Right atrium auricular region (tissue), 2 donors: ENCODE measurements at places on chromosomes 4 and X.
A peak's percentile ranks its signal among the peaks of the same experiment; 100 is the strongest.

DNA sequence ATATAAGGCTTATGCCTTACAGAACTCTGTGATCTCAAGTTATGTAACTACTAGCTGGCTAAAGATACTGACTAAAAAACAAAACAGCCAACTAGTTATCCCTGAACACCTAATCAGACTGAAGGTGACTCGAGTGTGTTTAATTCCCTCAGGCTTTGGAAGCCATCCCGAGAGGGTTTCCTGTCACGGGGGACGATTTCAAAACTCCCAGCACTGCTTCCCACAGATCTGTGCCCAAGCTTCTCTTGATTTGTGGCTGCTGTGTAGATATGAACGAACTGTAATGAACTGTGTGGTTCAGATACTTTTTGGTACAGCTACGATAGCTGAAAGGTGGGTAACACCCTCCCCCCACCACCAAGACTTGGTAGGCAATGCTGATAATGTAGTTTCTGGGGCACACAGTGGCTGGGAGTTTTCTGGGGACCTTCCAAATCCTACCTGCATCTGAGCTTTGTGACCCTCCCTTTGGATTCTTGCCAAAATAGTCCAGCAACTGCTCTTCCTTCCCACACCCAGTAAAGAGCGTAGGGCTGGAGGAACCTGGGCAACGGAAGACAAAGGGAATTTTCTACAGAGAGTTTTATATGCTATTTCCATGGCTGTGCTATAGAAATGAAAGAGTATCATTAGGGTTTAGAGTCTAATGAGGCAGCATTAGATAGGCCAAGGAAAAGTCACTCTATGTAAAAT is 148.8 kb downstream of the MGST2 start:
- DNase-seq = no peak

DNA sequence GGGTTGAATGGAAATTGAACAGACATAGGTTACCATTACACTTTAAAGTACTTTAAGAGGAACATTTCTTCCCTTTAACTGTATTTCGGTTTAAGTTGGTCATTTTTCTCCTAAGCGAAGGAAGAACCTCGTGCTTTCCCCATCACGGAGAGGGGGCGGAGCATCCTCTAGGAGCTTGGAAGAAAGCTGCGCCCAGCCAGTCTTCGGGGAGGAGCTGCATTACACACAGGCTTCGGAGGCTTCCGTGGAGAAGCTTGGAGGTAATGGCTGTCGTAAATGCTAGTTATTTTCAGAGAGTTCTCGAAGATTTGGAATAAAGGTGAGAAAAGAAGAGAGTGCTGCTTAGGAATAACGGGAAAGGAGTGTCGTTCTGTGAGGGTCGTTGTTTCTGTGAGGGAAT is at the start of gene PWWP3B:
PWWP3B (plus strand) TSS at position 199 of the 400 bp plus-strand sequence. CDS start 37,128 bp downstream, outside the sequence.
- no peak for DNase-seq

DNA sequence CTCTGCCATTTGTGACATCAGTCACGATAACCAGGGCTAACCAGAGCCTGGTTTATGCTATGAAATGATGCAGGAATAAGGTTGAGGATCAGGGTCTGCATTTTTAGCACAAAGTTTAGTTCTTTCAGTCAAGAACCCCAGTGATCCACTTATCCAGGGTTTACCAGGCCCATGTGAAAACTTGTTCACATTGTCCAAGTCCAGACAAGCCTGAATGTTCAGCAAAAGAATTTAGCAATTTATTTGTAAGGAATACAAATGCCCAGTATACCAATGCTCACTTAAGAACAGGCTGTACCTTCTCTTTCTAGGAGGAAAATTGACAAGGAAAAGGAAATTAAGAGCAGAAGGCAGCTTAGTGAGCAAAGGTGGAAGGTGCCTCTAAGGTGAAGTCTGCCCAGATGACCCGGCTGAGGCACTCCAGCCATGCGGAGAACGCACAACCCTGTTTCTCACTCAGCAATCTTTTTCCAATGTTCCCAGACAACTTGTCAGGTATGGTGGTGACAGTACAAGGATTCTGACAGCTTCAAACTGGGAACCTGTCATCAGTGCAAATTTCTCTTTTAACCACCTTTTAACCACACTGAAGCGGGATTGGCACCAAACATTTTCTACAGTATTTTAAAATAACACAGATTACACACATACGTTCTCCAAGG is 54.0 kb downstream of the TBC1D9 start:
- no peak for DNase-seq

DNA sequence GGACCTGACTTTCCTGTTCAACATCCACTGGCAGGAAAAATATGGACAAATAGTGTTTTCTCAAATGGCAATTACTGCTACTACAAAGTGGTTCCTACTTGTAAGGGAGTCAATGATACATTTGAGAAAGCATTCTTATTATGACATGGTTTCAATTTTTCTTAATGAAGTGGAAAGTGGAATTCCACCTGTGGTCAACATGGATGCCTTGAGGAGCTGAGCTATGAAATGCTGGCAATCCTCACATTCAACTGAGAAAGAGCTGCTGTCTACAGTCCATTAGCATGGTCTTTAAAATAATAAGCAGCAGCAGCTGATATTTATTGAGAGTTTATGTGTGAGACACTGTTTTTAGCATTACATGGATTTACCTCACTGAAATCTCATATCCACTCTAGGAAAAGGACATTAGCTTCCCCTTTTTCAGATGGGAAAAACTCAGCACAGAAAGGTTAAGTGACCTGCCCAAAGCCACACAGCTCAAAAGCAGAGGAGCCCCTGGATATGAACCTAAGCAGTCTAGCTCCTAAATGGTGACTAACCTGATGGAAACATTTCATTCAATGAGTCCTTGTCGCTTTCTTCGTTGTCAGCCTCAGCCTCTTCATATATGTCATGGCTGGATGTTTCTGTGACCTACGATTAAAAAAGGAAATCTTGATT is 29.2 kb downstream of the MAP7D3 start:
- no peak for DNase-seq

- no peak for DNase-seq
Observed at GRCh38 chr4:118994030-118994429, 105.4 kb downstream of the SYNPO2 start.

- DNase-seq = no peak
Observed at GRCh38 chr4:6043843-6044242, 25.6 kb upstream of the C4orf50 start.

DNA sequence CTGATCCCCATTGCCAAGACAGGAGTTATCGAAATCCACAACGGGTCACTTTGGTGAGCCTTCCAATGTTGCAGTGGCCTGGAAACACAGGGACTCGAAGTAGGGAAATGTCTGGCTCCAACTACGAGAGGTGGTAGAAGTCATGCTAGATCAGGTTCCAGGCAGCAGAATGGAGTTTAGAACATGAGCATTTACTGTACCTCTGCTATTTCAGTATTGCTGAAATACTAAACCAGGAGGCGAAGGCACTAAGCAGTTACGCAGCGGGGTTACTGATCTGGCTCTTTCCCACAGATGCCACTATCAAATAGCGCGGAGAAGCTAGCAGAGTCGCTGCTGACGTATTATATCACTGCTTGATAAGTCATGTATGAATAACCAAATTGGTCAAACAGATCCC is 56.3 kb downstream of the PTCHD1 start:
- DNase-seq = no peak

DNA sequence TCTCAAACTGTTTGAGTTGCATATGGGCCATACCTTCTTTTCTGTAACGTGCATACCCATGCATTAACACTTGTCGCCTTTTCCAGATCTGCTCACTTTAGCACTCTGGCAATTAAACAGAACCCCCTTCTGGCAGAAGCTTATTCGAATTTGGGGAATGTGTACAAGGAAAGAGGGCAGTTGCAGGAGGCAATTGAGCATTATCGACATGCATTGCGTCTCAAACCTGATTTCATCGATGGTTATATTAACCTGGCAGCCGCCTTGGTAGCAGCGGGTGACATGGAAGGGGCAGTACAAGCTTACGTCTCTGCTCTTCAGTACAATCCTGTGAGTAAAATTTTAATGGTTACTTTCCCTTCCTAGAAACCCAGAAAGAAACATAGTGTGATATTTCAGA is 4.8 kb downstream of the OGT start:
- DNase-seq = no peak

GRCh38 chr4:170675568-170676262 is 586.0 kb upstream of the AADAT start:
- no peak for DNase-seq

DNA sequence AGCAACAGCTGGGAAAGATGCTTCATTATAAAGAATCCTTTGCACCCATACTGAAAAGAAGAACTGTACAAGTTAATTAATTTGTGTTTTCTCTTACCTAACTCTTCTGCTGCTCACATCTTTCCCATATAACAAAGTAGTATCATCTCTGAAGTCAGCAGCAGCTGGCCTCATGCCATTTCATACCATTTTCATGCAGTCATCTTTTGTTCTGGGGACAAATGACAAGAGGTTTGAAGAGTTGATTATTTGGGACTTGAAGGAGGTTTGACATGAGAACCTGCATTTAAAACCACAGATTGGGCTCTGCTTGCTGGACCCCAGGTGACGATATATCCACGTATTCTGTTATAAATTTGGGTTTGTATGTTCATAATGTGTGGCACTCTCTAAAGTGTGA is 430.3 kb downstream of the SPRY1 start:
- DNase-seq = peak; percentile 71

- no peak for DNase-seq
Observed at GRCh38 chr4:73459048-73459421, 22.5 kb upstream of the AFM start.

DNA sequence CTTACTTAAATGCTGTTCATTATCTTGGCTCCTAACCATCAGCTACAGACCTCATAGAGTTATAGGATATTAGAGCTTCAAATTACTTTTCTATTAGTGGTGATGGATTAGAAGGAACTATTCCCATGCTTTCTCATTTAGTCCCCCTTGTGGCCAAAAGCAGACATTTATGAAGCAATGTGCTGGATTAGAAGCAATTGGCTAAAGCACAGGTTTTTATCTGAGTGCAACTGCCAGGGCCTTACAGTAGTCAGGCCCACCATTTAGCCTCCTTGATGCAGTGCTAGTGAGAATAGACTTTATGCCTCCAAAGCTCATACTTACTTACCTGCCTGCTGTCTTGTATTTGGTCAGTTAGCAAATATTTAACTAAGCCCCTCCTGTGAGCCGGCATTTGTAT is 93.0 kb downstream of the TSPAN7 start:
- no peak for DNase-seq

DNA sequence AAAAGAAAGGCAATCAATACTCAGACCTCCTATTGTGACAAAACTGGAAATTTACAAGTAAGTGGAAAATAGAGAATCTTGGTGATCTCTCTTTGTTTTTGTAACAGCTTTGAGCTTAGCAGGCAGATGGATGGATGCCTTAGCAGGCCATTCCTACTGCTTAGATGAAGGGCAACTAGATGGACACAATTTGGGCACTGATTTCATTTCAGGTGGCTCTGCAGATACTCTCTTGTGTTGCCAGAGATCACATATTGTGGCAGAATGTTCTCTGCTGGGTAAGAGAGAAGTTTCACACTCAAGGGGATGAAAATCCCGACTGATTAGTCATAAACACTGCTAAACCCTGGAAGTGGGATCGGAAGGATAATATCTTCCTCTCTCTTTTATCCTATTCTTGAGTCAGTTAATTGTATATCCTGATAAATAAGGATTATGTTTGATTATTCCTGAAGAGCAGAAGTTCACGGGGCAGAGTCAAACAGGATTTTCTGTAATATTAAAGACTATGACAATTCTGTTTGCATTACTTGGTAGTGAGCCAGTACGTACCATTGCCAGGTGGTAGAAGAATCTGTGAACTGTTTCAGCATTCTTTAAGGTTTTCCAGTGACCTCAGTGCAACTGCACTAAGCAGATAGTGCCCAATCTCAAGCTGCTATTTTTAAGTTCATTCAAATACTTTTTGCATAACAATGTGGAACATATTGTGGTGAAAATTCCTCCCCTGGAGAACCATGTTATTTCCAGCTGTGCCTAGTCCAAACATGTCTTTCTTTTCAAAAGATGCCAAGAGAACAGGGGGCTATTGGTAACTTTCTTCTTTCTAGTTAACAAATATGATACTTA is 974.3 kb downstream of the FSTL5 start:
- DNase-seq = no peak

- DNase-seq = no peak
Observed at GRCh38 chr4:176963121-176963520, 170.4 kb upstream of the VEGFC start.

DNA sequence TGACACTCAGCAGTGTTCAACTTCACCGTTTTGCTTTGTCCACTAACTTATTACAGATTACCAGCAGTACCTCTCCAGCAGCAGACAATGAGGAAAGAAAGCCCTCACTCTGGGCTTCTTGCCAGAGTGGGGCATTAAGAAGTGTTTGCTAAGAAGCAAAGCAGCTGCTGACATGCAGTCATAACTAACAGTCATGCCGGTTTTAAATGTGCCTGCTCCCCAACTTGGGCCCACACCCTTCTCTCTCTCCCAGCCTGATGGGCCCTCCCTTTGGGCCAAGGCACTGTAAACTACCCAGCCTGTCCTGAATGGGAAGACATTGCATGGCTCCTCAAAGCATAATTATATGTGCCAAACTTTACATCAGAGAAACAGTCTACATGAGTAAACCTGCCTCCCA is 54.6 kb upstream of the HHIP start:
- no peak for DNase-seq

GRCh38 chr4:147693218-147693617 is 9.3 kb upstream of the PRMT9 start:
- no peak for DNase-seq

- no peak for DNase-seq
Observed at GRCh38 chrX:25068340-25068739, 52.6 kb upstream of the ARX start.

DNA sequence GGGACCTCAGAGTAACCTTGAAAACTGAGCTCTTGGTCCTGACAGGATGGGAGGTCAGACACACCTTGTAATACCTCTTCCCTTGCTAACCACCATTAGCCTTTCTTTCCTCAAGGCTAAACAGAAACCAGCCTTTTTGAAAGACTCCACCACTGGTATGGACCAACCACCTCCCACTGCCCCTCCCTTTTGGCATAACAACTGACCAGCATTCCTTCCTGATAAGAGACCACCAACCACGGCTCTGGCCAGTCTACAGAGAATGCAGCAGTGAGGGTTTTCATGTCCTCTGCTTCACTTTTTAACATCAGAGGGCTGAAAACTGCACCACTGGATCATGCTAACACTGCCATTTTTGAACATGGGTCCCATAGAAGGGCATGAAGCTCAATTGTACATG is 100.2 kb upstream of the MID1IP1 start:
- no peak for DNase-seq

GRCh38 chr4:70706044-70706461 is 15.7 kb upstream of the RUFY3 start:
- no peak for DNase-seq

GRCh38 chrX:9605484-9605883 is 140.6 kb downstream of the TBL1X start:
- no peak for DNase-seq

- DNase-seq = peak; percentile 55
Observed at GRCh38 chrX:115894087-115894486, 276.5 kb upstream of the AGTR2 start.

- DNase-seq = no peak
Observed at GRCh38 chr4:166972071-166972470, 262.2 kb downstream of the SPOCK3 start.

- DNase-seq = peak; percentile 75
Observed at GRCh38 chr4:4333265-4333706, 43.2 kb downstream of the ZBTB49 start.

GRCh38 chr4:65983061-65983460 is 312.8 kb upstream of the EPHA5 start:
- no peak for DNase-seq
